Suprapubic skin (tissue), 4 donors: ENCODE measurements at places on chromosomes 6 and 20.

- peaks cover 78% of the 10 kb centered on the region for H3K36me3 ChIP-seq
- H3K27ac ChIP-seq: no peak overlapping the region
These were observed 25.0 kb downstream of the ERMARD start for GRCh38 chr6:169776379-169776778.

DNA sequence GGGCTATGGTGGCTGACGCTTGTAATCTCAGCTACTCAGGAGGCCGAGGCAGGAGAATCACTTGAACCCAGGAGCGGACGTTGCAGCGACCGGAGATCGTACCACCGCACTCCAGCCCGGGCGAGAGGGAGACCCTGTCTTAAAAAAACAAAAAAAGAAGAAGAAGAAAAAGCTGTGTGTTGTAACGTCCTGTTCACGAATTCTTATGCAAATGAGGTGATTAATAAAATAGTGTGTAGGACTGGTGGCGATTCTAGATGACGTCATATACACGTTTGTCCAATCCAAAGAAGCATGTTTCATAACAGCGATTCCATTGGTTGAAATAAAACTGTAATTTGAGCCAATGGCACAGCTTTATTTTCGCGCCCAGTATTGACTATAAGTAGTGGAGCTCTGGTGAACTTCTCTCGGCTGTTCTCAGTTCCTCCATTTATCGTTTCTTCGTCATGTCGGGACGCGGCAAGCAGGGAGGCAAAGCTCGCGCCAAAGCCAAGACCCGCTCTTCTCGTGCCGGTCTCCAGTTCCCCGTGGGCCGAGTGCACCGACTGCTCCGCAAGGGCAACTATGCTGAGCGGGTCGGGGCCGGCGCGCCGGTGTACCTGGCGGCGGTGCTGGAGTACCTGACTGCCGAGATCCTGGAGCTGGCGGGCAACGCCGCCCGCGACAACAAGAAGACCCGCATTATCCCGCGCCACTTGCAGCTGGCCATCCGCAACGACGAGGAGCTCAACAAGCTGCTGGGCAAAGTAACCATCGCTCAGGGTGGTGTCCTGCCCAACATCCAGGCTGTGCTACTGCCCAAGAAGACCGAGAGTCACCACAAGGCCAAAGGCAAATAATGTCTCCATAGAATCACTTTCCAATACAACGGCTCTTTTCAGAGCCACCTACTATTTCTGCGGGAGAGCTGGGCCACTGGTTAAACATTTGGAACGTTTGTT is 47.0 kb downstream of the OR2B2 start:
- H3K36me3 ChIP-seq: no peaks in the 10 kb centered on the region
- peak overlapping the region; percentile 76 for H3K4me3 ChIP-seq
- H3K27ac ChIP-seq: peak overlapping the region; percentile 32
- peak; percentile 77 for DNase-seq
- H3K4me1 ChIP-seq: peaks cover 35% of the 10 kb centered on the region
- H3K27me3 ChIP-seq: peaks cover 8% of the 10 kb centered on the region

GRCh38 chr6:84441456-84441855 is 214.0 kb upstream of the CEP162 start:
- no peaks in the 10 kb centered on the region for H3K27me3 ChIP-seq
- DNase-seq: no peak
- no peaks in the 10 kb centered on the region for H3K36me3 ChIP-seq
- no peak overlapping the region for H3K4me3 ChIP-seq
- H3K27ac ChIP-seq: no peak overlapping the region

DNA sequence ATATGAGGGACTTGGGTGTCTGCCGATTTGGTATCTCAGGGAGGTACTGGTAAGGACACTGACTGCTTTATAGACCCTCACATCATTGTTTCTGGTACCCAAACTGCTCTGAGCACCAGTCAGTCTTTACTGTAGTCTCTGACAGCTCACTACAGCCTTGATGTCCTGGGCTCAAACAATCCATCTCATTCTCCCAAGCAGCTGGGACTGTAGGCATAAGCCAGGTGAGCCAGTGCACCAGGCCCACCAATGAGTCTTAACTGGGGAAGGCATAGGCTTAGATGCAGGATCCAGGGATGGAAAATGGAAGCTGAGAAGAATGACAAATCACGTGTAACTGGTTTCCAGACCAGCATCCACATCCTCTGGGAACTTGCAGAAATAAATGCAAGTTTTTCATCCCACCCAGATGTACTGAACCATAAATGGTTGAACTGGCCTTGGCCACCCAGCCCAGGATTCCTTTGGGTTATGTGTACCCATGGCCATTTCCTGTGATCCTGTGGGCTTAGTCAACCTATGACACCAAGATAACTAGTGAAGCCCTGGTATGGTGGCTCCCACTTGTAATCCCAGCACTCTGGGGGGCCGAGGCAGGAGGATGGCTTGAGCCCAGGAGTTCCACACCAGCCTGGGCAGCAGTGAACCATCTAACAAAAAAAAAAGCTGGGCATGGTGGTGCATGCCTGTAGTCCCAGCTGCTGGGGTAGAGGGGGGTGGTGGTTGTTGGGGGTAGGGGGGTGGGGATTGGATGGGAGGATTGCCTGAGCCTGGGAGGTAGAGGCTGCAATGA is 5.8 kb downstream of the TUBB start:
- H3K4me3 ChIP-seq: no peak overlapping the region
- peaks cover 78% of the 10 kb centered on the region for H3K36me3 ChIP-seq
- peaks cover 61% of the 10 kb centered on the region for H3K4me1 ChIP-seq
- no peak for DNase-seq
- no peak overlapping the region for H3K27ac ChIP-seq

- peaks cover 31% of the 10 kb centered on the region for H3K4me1 ChIP-seq
- peaks cover 43% of the 10 kb centered on the region for H3K27me3 ChIP-seq
- H3K36me3 ChIP-seq: no peaks in the 10 kb centered on the region
- H3K4me3 ChIP-seq: peak overlapping the region; percentile 75
These were observed 369 bp downstream of the SLC4A11 start for GRCh38 chr20:3238616-3239025.

DNA sequence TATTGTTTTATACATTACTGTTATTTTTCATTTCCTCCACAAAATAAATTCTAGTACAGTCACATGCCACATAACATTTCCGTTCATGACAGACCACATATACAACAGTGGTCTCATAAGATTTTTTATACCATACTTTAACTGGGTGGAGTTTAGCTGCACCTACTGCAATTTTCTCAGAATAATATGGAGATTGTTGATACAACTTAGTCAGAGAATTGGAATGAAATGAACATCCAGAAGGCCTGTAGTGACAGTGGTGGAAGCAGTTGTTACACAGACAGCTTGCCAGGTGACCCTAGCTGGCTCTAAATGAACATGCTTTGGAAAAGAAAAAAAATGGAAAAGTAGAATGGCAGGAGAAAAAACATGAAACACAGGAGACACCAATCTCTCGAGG is 183.2 kb upstream of the TCF21 start:
- no peaks in the 10 kb centered on the region for H3K36me3 ChIP-seq
- no peak overlapping the region for H3K27ac ChIP-seq
- DNase-seq: no peak

DNA sequence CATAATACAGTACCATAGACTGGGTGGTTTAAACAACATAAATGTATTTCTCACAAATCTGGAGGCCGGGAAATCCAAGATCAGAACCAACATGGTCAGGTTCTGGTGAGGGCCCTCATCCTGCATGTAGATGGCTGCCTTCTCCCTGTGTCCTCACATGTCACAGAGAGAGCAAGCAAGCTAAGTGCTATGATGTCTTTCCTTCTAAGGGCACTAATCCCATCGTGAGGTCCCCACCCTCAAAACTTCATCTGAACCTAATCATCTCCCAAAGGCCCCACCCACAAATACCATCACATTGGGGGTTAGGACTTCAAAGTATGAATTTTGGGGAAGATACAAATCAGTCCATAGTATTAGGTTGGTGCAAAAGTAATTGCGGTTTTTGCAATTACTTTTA is 56.8 kb downstream of the CCDC170 start:
- no peaks in the 10 kb centered on the region for H3K4me1 ChIP-seq
- H3K27me3 ChIP-seq: no peaks in the 10 kb centered on the region
- no peak overlapping the region for H3K4me3 ChIP-seq
- no peak for DNase-seq

DNA sequence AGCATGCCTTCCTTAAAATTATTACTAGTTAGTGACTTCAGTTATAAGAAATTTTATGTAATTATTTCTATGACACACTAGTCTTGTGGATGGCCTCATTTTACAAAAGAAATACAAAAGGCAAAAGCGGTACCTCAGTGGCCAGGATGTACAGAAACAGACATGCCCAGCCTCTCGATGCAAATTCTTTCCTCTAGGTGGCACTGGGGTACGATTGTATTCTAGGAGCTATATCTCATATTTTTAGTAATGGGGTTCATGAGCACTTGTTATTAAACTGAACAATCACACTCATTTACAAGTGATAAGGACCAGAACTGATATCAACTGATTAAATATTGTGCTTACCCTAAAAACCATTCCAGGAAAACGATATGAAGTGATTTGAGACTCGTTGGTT is 59.8 kb downstream of the SOD2 start:
- H3K4me3 ChIP-seq: no peak overlapping the region
- H3K27me3 ChIP-seq: no peaks in the 10 kb centered on the region
- no peaks in the 10 kb centered on the region for H3K4me1 ChIP-seq
- H3K27ac ChIP-seq: no peak overlapping the region

- H3K27ac ChIP-seq: no peak overlapping the region
- no peak overlapping the region for H3K4me3 ChIP-seq
- no peak for DNase-seq
- no peaks in the 10 kb centered on the region for H3K36me3 ChIP-seq
- H3K27me3 ChIP-seq: no peaks in the 10 kb centered on the region
These were observed 175.1 kb upstream of the PMEPA1 start for GRCh38 chr20:57884956-57885355.

- no peak overlapping the region for H3K27ac ChIP-seq
- no peaks in the 10 kb centered on the region for H3K4me1 ChIP-seq
- DNase-seq: no peak
- H3K4me3 ChIP-seq: peak overlapping the region; percentile 17
These were observed 18.4 kb downstream of the DLL1 start for GRCh38 chr6:170272341-170273065.

DNA sequence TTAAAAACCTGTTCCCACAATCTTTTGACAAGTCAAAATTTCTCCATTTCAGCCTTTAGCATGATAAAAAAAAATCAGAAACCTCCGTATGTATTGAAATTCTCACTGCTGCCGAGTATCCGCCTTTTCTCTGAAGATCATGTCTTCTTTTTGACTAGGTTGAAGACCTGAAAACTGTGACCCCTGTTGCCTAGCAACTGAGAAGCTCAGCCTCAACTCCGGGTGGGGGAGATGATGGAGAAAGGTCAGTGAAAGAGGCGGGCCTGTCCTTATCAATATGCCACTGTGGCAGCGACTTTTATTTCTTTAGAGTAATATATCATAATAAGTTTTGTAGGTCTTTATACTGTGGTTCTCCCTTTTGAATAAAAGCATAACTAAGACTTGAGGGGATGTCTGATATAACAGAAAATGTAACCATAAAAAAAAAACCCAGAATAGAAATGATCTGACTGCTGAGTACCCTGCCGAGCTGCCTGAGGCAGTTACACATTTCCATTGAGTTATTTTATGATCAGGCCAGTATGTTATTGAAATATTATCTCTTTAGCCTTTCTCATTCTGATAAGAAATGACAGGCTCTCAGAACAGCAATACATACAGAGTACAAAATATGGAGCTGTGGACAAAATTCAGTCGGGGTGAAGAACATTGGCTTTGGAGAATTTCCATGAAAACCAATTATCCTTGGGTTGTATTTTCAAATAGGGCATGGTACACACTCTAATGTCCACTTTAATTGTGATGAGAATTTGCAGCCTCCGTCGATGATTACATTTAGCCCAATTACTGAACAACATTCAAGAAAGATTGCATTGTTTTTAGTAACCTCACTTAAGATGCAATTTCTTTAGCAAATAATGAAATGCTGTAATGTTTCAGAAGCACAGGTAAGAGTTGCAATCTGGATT is 136.7 kb upstream of the EEF1E1 start:
- peaks cover 15% of the 10 kb centered on the region for H3K27me3 ChIP-seq
- no peak overlapping the region for H3K27ac ChIP-seq
- H3K36me3 ChIP-seq: no peaks in the 10 kb centered on the region

- H3K27ac ChIP-seq: no peak overlapping the region
- peaks cover 64% of the 10 kb centered on the region for H3K36me3 ChIP-seq
- peak; percentile 83 for DNase-seq
These were observed 25.0 kb downstream of the TAF8 start for GRCh38 chr6:42075159-42075838.

DNA sequence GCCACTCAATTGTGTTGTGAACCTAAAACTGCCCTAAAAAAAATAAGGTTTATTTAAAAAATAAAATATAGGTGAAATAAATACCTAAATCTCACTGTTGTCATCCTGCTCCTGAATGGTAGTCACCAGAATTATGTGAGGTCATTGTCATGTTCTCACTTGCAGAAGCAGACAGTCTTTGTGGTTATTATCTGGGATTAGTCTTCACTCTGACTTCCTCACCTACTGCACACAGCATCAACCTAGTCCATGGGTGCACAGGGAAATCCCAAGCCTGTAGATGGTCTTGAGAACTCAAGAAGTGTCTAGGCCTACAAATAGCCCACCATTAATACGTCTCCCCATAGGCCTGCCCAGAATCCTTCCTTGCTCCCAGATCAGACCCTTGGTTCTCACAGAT is 97.0 kb downstream of the FOXF2 start:
- no peak for DNase-seq
- H3K36me3 ChIP-seq: no peaks in the 10 kb centered on the region
- no peaks in the 10 kb centered on the region for H3K4me1 ChIP-seq
